ENCODE measurements at places on chromosomes 4 and X.

GRCh38 chrX:110915570-110915969 is 120.0 kb upstream of the CHRDL1 start:
- DNase-seq, result no peak

DNA sequence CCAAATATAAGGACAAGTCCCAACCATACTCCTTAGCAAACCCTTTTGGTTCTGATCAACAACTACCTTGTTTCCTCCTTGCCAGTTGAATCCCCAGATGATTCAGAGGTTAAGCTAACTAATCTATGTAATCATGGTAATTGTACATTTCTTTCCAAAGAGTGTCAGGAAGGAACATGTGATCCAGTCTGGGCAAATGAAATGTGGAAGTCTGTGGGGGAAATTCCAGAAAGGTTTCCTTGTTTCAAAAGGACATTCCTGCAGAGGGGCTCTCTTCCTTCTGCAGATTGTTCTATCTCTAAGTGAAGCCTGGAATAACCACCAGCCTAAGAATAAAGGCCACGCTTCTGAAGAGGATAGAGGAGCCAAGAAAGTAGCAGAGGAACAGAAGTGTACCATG is 7.0 kb downstream of the PRSS12 start:
- no peak for DNase-seq

DNA sequence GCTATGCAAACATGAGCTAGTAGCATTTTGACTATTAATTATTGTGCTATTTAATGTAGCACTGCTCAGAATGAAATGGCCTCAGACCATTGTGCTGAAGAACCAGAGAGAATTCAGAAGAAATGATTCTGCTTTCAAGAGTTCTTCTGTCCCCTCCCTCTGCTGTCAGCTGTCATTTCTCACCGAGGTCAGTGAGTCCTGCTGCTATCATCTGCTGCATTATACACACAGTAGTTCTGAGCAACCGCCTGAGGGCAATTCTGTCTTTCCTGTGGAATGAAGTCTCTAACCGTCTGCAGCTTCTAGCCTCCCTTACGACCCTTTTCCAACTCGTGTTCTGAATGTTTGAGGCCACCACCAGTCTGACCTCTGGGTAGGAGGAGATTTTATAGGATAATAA is 249.4 kb downstream of the HNRNPD start:
- no peak for DNase-seq

DNA sequence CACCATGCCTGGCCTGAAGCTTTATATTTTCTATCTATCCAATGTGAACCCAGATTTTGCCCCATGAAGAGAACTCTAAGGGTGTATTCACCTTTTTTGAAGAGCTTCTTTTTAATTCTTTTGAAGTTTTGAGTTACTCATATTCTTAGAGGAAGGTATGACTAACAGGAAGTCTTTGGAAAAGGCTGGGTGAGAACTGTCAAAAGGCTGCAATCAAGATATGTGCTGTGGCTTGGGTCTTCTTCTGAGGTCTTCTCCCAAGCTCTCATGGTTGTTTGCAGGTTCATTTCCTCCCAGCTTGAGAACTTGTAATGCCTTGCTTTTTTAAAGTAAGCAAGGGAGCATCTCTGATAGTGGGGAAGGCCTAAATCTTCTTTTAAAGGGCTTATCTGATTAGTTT is 3.1 kb upstream of the C4orf17 start:
- no peak for DNase-seq

DNA sequence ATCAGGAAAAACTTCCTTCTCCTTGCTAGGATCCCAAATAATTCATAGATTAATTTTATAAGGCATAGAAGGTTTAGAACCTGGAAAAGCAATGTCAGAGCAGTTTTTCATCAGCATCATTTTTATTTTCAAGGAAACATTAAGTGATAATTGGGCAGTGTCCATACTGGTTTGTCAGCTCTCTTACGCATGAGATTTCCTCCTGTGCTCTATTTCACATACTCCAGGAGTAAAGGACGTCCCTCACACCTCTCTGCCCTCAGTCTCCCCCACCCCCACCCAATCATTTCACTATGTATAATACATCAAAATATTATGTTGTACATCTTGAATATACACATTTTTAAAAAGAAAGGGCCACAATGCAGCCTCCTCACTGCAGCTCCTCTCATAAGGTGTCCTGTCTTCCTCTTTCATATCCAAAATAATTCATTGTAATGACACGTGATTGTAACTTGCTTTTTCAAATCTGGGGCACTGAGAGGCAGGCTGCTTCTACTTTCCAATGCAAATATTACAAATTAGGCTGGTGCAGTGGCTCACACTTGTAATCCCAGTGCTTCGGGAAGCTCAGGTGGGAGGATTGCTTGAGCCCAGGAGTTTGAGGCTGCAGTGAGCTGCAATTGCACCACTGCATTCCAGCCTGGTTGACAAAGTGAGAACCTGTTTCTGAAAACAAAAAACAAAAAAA is 34.4 kb downstream of the ARHGEF38 start:
- no peak for DNase-seq

DNA sequence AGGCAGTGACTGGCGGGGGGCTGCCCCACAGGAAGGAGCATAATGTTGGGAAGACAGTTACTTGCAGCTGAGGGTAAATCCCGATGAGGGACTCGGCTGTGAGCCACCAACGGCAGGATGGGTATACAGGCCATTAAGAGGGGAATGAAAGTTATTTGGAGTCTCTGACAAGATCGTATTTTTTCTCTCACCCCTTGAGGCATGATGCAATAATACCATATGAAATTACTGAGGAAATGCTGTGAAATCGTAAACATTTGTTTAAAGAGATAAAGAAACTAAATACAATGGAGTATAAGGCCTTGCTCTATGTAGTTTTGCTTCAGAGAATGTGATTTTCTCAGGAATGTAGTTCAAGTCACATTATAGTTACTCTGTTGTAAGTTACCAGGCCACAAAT is 12.7 kb downstream of the IL1RAPL1 start:
- DNase-seq, result no peak

DNA sequence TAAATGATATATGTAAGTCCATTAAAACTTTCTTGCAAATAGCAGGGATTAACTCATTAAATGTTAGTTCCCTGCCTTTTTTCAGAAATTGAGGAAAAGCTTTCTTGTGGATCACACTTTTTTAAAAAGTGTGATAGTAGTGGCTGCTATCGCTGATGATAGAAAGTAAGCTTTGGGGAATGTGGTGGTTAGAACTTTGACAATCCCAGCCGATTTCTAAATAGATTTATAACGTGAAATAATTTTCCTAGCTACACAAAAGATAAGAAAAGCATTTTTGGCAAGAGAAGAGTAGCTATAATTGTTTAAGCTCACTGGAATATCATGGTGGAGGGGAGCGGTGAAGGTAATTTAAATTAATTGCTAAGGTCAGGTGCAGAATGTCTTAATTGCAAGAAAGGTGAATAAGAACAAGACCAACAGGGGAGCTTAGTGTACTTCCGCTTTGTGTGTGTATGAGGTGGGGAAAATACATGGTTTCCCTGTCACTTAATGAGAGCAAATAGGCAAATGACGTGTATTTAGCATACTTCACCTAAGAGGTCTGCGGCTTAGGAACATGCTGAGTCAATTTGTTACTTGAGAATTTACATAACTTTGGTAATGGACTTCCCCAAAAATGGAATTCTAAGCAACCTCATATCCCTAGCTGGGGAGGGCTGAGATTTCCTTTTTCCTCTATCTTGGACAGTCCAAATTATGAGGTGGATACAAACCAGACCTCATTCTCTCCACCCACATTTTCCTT is 11.7 kb upstream of the IL21 start:
- DNase-seq, result no peak

- no peak for DNase-seq
These were observed 183.8 kb downstream of the DHX15 start for GRCh38 chr4:24400537-24400936.

DNA sequence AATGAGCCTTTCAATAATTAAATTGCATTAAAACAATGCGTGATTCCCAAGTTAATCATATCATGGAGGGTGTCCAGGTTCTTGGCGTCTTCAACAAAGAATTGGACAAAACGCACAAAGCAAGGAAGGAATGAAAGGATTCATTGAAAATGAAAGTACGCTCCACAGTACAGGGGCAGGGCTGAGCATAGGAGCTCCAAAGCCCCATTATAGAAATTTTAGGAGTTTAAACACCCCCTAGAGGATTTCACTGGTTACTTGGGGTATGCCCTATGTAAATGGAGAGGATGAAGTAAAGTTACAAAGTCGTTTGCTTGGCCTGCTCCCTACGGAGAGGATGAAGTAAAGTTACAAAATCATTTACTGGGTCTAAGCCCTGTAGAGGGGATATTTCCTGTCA is 1910.4 kb downstream of the C4orf33 start:
- DNase-seq, result no peak

DNA sequence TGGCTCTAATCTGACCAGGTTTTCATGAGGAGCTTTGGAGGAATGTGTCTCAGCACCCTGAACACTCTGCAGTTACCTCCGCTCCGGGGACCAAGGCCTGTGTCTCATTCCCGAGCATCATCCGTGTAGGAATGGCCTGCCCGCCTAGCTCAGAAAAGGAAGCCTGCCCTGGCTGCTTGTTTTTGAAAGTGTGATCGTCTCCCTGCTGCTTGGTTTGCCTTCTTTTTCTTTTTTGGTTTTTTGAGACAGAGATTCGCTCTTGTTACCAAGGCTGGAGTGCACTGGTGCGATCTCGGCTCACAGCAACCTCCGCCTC is 73.3 kb downstream of the CRLF2 start:
- DNase-seq, result no peak

DNA sequence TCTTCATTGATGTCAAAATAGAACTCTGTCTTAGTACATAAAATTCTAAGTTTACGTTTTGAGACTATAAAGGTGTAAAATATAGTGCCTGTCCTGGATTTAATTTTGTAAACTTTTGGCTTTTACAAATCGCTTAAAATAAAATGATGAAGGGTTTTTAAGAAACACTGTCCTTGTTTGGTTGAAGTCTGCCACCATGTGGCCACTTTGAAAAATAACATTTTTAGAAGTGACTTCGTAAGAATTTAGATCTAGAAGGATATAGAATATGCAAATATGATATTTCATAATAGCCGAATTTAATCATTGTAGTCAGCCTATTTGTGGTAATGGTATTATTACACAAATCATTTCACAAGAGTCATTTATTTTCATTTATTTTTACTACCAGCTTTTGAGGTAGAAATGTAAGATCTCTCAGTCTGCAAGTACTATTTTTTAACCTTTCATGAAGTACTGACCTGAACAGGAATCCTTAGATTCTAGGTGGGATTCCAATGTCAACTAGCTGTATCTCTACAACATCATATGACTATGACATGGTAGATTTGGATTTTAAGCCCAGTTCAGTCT is 31.0 kb upstream of the FAT4 start:
- peak; percentile 30 for DNase-seq

- DNase-seq, result no peak
These were observed 195.3 kb downstream of the QDPR start for GRCh38 chr4:17316566-17316965.

- no peak for DNase-seq
These were observed 75.5 kb downstream of the VEGFC start for GRCh38 chr4:176717237-176717636.

Data from suppressor macrophage treated with lipopolysaccharide for 4 hours (primary cell).